ENCODE measurements at places on chromosomes 1 and 21.

DNA sequence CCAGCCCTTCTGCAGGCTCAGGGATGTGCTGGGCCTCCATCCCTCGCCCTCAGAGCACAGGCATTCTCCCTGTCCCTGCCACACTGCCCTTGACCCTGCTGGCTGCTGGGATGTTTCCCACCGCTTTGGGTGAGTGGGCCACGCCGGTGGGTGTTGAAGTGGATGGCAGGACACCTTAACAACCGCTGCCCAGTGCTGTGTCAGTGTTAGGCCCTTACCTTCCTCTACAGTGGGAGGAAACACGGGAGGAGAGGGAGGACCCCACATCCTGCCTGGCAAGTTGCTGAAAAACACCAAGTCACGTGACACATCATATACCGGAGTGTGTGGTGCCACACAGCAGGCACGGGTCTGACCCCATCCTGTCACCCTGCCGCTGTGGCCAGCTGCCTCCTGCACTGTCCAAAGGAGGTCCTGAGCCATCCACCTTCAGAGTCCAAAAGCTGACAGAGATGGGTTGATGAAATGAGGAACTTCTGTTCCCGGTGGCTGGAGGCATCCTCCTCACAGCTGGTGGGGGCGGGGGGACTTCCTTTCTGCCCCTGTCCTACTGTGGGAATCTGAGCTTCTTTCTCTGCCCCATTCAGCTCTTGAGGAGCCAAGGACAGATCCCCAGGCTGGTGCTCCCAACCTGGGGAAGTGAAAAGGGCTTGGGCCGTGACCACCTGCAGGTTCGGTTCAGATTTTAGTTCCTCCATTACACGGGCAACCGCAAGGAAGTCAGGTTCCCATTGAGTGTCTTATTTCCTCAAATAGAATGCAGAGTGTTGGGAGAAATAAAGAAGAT, 3.2 kb upstream of the THEMIS2 start:
- no peak for DNase-seq

- DNase-seq = no peak
Observed at GRCh38 chr1:200653022-200653462, 16.7 kb downstream of the DDX59 start.

- no peak for DNase-seq
Observed at GRCh38 chr1:67695963-67696362, 11.0 kb downstream of the GADD45A start.

DNA sequence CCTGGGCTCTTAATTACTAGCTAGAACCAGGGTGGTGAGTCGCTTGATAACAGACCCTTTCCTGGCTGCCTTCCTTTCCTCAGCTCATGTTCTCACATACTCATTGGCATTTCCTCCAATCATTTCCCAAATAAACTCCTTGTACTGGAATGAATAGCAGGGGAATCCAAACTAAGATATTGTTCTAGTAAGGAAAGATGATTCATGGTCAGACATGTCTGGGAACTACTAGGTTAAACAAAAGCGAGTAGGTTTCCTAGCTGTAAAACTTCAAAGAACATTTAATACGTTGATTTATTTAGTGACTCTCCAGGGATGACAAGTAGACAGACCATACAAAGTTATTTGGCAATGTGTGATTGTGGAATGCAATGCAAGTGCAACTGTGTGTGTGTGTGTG, 121.2 kb upstream of the KCNJ6 start:
- no peak for DNase-seq

DNA sequence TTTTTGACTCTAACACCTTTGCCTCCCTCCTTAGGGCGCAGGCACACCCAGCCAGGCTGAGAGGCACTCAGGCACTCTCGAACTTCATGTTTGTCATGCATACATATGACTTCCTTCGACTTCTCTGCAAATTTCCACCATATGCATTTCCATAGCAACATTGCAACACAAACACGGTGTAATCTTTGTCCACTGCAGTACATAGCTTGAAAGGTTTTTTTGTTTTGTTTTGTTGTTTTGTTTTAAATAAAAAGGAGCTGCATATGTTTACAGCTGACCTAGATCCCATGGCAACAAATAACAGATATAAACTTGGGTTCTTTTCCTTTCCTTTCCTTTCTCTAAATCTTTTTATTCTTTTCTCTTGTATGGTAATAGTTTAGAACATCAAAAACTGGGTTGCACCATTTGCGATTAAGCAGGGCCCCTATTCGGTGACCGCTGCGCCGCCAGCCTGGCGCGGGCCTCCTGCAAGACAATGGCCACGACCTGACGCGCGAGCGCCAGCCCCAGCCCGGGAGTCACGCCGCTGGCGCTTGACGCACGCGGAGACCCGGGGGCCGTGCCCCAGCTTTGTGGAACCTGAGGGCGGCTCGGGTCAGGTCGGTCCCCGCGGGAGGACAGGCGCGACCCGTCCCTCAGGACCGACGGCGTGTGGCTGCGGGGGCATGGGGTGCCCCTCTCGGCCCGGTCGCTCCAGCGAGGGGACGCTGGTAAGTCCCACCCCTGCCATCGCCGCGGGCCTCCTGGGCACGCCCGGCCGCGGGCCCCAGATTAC, 35.2 kb downstream of the CCN1 start:
- no peak for DNase-seq

DNA sequence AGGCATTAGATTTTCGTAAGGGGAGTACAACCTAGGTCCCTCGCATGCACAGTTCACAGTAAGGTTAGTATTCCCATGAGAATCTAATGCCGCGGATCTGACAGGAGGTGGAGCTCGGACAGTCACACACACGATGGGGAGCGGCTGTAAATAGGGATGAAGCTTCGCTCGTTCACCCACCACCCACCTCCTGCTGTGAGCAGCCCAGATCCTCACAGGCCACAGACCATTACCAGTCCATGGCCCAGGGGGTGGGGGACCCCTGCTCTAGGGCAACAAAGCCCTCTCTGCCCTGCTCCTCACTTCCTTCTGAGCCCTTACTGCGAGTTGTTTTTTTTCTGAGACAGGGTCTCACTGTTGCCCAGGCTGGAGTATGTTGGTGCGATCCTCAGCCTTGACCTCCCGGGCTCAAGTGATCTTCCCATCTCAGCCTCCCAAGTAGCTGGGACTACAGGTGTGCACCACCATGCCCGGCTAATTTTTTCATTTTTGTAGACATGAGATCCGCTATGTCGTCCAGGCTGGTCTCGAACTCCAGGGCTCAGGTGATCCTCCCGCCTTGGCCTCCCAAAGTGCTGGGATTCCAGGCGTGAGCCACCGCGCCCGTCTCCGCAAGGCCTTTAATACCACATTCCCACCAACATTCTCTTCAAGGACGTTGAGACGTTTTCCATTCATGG, 21.3 kb downstream of the TRPM2 start:
- no peak for DNase-seq

DNA sequence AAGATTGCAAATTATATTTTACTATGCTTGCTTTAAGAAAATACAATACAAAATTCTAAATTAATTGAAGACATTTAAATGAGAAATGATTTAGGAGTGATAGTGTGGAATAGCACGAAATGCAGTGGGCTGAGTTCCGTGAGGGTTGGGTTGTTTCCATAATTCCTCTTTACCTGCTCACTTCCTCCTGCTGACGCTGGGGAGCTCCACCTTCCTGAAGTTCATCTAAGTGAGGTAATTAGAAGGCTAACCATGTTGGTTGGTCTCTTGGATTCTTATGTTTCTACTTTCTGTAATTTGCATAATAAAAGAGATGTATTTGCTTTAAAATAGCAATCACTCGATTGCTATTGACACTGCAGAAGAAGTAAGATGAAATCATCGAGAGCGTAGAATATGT, 4.7 kb downstream of the OR14I1 start:
- no peak for DNase-seq

- DNase-seq = no peak
Observed at GRCh38 chr1:234395297-234395696, 22.0 kb downstream of the COA6 start.

- DNase-seq = no peak
Observed at GRCh38 chr21:33286600-33287456, 20.7 kb downstream of the IL10RB start.

DNA sequence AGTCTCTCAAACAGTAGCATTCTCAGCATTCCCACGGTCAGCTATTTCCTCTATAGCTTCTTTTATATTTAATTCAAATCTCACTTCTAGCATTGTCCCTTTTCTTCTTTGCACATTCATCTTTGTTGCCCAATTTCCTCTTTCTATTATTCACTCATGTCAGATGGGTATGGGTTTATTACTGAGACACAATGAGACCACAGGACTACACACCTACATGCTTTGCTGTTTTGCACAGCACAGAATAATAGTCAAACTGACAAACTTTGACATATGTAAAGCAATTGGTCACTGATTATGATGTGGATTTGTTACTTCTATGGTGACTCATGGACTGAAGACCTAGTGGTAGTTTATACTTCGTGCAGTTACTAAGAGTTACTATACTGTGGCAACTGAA, 5.8 kb upstream of the CD1C start:
- no peak for DNase-seq

Measured in activated CD8-positive, alpha-beta memory T cell treated with anti-CD3 and anti-CD28 coated beads for 1 hour (primary cell).